Activated T-cell treated with anti-CD3 and anti-CD28 coated beads for 48 hours (primary cell): ENCODE measurements at places on chromosomes 3 and 15.

- no peak for DNase-seq
Observed at GRCh38 chr15:82137261-82137660, 91.4 kb upstream of the MEX3B start.

GRCh38 chr15:68593828-68594532 lies 15.2 kb downstream of the CORO2B start:
- DNase-seq, result no peak

DNA sequence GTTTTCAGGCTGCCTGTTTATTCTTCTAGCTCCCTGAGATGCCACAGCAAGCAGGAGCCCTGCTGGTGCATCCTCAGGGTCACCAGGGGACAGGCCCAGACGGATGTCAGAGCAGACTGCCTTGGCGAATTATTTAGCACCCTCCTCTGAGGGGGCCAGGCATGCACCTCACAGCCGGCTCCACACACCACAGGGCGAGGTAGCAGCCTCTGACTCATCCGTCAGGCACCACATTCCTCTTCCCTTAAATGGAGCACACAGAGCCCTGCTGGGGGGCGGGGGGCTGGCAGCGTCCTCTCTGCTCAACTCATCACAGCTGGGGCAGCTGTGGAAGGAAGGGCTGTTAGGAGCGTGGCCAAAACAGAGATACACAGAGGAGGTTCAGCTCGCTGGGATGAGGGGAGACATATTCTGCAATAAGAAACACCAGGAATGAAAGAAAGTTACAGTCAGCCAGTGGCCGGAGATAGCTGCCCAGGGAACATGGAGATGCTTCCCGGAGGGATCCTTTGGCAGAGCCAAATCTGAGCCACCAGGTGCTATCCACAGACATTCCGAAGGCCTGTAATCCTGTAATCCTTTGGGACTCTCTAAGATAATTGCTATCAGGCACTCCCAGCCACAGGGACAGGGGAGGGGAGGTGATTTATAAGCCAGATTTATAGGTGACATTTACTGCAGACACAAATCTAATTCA lies 13.9 kb upstream of the PRICKLE2 start:
- no peak for DNase-seq

DNA sequence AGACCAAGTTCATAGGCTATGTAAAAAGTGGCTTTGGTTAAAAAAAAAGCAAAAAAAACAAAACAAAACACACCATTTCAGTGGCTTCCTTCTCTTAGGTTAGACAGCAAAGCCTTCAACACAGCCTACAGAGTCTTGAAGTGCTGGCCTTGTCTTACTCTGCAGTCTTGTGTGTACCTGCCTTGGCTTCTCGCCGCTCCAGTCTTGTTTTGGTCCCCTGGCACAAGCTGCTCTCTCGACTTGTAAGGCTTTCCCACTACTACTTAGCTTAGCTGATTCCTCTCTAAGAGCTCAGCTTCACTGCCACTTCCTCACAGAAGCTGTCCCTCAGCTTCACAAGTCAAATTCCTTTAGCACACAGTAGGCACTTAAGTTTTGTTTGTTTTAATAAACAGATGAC lies 63.0 kb downstream of the ST3GAL6 start:
- DNase-seq, result no peak

- DNase-seq, result no peak
Observed at GRCh38 chr3:13541691-13542090, 7.2 kb upstream of the FBLN2 start.

- peak; percentile 45 for DNase-seq
Observed at GRCh38 chr3:197501879-197502620, 53.7 kb downstream of the BDH1 start.

DNA sequence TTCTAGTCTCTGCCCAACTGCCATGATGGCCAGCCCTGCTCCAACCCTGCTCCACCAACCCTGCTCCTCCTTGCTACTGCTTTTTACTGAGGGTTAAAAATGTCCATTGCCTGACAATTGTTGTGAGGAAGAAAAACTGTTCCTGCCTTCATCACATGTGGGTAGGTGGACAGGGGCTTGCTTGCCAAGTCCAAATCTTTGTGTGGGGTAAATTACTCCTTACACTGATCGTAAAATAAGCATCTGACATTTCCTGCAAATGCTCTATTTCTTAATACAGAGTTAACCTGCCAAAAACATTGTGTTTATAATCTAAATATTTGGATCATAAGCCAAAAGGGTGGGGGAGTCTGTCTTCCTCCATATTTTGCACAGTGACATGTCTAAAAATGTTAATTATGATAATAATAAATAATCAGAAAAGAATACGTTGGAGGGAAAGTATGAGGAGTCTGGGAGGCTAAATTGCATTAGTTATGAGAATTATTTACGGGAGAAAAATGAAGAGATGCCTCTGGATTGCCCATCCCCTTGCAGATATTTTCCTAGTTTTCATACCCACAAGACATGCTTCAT lies 242.5 kb upstream of the TBL1XR1 start:
- no peak for DNase-seq

DNA sequence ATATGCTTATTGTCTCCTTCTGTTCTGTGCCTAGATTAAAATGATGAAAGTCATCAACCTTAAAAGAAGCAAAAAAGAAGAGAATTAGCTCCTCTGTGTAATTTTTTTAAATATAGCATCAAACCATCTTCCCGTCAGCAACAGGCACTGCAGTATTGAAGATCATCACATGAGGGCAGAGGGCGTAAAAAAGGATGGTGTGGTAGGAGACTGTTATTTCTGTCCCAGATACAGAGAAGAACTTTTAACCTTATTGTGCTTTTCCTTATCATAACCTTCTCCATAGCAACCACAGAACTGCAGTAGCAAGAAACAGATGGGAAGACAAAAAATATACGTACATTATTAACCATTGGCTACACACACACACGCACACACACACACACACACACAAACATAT lies 88.8 kb downstream of the IGSF11 start:
- no peak for DNase-seq

DNA sequence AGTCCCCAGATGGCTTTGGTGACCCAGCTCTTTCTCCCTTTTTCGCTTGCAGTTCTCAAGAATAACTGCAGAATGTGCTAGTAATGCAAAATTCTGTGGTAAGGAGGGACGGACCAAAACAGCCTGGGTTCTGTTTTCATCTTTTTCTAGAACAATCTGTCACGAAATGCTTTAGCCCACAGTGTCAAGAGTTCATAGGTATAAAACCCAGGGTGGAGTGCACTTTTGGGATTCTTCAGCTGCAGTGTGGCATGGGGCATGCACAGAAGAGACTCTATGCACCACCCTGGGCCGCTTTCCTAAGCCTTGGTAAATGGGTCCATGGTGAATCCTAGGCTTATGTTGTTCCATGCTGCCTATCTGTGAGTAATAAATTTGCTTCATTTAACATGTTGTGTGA lies 1072.7 kb upstream of the GBE1 start:
- no peak for DNase-seq

DNA sequence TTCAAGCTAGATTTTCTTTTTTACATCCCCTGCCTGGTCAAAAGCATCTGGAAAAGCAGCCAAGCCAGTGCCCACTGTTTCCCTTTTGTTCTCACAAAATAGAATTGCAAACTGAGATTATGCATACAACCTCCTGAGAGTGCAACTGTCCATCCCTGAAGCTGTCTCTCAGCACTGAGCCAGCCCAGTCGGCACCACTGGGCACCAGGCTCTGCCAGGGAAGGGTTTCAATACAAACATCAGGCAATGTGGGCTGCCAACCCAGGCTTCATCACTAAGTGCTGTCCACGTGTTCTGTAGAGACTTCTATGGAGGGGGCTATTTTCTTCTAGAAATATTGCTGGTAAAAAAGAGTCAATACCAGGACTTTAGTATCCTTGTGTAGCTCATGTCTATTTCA lies 356.3 kb upstream of the TBL1XR1 start:
- no peak for DNase-seq

DNA sequence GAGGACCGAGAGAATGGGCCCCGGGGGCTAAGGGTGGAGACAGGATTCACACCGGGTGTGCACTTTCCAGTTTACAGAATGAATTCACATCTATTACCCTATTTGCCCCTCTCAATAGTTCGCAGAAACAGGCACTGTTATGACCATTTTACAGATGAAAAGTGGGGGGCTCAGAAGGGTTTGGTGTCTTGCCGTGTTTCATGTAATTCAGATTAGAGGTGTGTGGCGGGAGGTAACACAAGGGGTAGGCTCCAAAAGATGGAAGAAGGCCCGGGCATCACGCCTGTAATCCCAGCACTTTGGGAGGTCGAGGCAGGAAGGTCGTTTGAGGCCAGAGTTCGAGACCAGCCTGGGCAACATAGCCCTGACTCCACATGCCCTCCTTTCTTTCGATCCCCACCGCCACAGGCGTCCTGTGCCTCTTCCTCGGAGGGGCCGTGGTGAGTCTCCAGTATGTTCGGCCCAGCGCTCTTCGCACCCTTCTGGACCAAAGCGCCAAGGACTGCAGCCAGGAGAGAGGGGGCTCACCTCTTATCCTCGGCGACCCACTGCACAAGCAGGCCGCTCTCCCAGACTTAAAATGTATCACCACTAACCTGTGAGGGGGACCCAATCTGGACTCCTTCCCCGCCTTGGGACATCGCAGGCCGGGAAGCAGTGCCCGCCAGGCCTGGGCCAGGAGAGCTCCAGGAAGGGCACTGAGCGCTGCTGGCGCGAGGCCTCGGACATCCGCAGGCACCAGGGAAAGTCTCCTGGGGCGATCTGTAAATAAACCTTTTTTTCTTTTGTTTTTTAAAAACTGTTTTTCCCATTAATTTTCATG lies 3.4 kb downstream of the DUOXA2 start:
- DNase-seq, result no peak

DNA sequence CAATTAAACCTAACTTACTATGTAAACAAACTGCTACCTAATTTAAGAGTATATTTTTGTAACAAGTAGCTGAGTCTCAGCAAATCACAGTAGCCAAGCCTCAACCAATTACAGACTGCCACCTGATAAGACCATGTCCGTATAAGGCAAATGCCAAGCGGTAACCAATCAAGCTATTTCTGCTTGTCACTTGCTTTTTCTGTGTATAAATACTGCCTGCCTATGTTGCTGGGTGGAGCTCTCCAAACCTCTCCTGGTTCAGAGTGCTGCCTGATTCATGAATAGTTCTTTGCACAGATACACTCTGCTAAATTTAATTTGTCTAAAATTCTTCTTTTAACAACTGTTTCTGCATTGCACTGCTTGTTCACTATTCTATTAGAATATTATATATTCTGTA lies 42.6 kb downstream of the ZNF148 start:
- DNase-seq, result no peak

DNA sequence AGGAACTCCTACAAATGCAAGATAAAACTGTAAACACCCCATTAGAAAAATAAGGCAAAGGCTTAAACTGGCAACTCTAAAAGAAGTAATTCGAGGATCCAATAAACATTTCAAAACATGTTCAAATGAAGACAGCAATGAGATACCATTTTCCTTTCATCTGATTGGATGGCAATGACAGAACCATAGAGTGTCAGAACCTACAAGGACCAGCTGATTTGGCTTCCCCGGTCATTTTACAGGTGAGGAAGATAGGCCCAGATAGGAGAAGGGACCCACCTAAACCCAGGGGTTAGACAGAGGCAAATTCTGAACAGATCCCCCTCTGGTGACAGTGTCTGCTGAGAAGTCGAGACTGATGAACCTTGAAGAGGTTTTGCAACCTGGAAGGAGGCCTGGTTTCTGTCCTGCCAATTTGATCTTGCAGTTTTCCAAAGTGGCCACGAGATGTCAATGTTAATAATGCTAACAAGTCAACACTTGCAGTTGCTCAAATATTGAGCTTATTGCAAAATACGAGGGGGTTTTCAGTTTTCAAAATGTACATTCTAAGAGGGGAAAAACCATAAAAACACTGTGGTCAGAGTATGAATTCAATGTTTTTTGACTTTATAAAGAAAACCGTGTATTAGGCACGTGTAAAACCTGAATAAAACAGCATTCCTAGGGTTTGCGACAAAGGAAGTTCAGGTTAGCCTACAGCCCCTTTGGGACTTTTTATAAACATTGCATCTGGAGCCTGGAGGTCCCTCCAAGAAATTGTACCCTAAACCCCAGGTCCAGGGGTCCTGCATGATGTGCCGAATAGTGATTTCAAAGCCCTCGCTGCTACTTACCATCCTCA lies 21.5 kb downstream of the CFAP161 start:
- no peak for DNase-seq

DNA sequence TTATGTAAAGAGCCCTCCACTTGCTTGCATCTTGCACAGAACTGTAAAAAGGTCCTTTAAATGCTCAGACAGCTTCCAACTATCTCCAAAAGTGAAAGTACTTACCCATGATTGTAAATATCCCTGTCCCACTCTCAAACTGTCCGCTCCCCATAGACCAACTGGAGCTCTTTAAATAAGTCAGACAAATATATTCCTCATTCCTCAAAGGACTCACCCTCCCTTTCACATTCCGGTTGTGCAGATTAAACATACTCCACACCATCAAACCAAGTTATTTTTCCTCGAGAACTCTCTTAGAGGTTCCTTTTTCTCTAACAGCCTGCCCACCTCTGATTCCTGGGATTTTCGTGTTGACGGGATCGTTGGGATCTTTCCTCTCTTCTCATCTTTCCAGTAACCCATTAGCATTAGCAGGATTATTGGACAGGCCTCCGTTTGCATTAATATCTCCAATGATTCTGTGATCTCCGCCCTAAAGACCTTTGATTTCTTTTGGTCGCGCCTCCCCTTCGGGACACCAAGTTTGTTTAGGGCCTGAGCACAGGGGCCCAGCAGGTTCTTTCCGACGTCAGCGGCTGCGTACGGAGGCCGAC lies 763 bp downstream of the GOLGB1 start:
- no peak for DNase-seq
